ENCODE measurements at places on chromosomes 3 and 15.

DNA sequence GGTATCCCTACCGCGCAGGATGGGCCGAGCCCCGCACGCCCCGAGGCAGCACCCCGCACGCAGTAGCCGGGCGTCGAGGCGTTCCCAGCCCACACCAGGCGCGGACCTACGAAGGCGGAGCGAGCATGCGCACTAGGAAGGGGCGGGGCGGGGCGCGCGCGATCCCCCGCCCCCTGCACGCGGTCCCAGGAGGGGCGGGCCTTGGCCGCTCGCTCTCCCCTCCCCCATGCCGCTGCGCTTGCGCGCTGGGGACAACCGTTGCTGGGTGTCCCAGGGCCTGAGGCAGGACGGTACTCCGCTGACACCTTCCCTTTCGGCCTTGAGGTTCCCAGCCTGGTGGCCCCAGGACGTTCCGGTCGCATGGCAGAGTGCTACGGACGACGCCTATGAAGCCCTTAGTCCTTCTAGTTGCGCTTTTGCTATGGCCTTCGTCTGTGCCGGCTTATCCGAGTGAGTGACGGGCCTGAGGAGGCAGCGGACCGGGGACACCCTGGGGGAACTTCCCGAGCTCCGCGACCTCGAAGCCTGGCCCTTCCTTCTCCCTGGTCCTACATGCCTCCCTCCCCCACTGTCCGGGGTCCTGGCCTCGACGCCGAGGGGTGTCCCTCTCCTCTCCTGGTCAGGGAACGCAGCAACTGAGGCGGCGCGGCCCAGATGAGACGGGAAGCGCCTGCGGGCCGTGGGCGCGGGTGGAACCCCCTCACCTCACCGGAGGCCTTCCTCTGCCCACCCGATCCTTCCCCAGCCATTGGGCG, at the start of gene SPESP1:
SPESP1 (plus strand) TSS at position 258 of the 755 bp plus-strand sequence; CDS start at position 387, 129 bp downstream.
- DNase-seq, result peak; percentile 8

DNA sequence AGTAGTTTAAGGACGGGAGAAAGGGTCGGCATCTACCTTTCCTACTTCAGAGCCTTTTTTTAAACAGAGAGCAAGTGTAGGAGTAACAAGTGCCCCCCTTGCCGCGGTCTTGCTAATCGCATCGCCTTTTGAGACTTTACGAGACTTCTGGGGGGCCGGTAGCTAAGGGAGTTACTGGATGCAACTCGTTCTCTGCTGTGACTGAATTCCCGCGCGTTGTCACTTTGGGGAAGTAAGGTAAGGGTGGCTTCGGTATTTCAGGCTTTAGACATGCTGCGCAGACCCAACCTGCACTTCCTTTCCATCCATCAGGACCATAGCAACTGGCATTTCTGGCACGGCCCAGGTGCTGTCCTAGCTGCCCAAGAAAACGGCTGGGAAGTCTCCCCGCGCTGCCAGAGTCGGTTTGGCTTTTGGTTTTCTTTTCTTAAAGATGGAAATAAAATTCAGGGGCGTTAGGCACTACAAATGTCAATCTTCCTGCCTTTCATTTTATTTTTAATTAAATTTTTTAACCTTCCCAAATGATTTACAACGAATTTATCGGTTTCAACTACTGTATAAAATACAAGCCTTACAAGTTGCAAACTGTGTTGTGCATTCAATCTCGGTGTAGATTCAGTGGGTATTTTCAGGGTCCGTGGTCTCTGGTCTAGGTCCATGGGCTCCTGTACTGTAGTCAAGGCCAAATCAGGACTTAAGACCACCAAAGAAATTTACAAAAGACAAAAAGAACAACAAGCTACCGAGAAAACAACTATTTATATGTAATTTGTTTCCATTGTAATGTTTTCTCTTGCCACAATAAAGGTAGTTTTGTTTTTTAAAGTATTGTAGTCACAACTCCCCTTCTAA, 3.5 kb downstream of the MECOM start:
- no peak for DNase-seq

DNA sequence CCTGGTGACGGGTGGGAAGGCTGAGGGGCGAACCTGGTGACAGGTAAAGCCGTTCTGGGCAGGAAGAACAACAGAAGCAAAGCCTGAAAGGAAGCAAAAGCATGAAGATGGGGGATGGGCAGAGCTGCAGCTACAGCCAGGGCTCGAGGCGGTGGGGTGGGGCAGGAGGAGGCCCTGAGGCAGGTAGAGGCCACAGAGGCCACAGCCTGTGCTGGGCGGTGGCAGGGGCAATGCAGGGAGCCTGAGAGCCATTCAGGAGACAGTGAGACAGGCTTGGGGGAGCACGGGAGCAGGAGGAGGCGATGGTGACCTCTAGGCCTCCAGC, 8.2 kb downstream of the PCSK6 start:
- DNase-seq, result no peak

GRCh38 chr3:124545891-124546290, 184.4 kb upstream of the UMPS start:
- DNase-seq, result no peak

- no peak for DNase-seq
Measured at GRCh38 chr3:9100513-9100894, 137.2 kb upstream of the RAD18 start.

DNA sequence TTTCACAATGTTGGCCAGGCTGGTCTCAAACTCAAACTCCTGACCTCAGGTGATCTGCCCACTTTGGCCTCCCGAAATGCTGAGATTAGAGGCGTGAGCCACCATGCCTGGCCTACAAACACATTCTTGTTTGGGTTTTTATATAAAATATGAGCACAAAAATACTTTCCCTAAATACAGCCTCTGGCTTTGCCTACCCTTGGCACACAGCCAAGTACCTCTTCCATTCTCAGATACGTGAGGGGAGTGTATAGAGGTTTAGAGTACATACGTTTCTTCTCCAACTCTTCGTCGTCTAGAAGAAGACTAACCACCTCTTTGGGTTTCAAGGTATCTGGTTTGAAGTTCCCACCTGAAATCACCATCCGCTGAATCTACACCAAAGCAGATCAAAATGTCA, 33.5 kb downstream of the CHAC1 start:
- no peak for DNase-seq

DNA sequence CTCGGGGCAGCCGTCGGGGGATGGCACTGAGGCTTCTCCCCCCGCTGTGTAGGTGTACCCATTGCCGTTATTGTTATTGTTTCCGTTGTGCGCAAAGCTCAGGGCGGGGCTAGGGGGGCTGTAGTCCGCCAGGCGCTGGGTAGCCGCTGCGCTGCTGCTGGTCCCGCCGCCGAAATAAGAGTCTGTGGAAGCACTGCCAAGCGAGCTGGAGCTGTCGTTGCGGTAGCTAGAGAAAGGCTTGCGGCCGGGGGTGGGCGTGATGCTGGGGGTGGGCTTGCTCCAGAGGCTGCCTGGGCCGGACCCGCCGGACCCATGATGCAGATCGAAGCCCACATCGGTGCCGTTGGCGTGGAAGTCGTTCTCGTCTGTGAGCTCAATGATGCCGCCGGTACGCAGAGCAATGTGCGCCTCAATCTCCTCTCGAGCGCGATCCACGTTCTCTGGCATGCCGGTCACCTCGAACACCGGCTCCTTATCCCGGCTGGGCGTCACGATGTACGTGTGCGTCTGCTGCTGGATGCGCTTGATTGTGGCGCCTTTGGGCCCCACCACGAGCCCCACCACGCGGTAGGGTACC, 1.9 kb downstream of the MEX3B start:
- no peak for DNase-seq

DNA sequence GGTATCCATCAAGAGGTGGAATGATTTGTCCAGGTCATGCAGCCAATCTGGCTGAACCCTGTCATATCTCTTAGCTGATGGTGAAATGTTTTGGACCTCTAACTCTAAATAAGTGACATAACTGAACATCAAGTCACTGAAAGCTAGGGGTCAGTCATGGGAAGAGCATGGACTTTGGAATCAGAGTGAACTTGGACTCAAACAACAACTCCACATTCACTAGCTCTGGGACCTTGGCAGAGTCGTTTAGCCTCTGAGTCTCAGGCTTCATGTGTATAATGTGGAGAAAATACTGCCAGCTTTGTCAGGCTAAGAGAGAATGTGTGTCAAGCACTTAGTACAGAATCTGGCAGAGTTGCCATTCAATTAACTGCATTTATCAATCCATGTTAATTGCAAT, 557.8 kb upstream of the CFAP20DC start:
- DNase-seq, result no peak

DNA sequence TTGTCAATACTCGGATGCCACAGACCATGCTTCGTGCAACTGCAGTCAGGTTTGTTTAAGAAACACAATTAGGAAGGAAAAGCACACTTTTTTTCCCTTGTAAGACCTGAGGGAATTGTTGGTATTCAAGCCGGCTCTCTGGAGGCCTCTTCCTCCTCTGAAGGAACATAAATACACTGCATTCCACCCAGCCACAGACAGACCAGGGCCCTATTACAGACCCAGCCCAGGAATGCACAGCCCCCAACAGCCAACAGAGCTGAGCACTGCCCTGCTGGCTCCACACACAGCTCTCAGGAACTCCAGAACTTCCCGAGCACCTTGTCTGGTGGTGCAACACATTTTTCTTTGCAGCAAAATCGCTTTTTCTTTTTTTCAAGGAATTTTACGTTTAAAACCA, 488.7 kb upstream of the PROK2 start:
- DNase-seq, result no peak

DNA sequence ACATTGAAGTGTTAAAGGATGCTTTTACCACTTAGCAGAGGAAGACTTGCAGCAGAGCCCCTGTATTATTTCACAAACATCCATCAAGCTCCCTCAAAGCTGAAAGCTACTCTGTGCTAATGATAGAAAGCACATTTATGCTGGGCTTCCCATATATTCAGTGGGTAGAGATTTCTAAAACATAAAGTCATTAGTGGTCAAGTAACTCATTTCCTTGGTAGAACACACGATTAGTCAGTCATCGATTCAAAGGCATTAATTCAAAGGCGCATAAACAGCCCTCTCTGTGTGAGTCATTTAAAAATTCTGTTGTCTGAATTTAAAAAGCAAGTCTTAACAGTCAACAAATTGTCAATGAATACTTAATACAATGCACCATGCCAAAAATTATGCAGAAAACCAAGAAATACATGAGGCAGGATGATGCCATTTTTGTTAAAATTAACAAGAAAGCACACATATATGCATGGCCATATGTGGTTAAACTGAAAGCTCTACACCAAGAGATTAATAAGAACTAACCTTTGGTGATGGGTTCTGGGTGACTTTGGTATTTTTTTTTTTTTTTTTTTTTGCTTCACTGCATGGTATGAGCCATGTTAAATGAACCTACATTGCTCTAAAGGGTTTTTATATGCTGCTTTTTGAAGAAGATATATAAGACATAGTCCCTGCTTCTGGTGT, 61.7 kb downstream of the LDHAL6B start:
- no peak for DNase-seq
